ENCODE measurements at places on chromosomes 2 and 18.

DNA sequence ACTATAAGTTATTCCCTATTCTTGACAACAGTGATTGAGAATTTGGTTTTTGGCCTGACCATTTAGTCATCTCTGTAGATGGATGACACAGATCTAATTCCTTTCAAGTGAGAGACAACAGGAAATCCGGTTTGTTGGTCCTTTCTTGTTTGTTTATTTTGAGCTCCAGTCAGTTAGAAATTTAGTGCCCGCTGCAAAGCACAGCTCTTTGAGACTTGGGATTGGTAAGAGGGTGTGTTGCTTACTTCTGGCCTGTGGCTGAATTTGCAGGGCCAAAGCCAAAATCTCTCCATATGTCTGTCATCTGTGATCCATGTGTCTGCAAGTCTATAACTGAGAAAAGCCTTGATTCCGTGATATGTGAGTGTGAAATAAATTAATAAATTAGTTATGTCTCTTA is 74.3 kb downstream of the BIN1 start:
- no peak for DNase-seq

- no peak for DNase-seq
These were observed 94.2 kb upstream of the FZD7 start for GRCh38 chr2:201939453-201939941.

GRCh38 chr2:30439879-30440278 is 7.2 kb upstream of the LCLAT1 start:
- DNase-seq: peak; percentile 46

DNA sequence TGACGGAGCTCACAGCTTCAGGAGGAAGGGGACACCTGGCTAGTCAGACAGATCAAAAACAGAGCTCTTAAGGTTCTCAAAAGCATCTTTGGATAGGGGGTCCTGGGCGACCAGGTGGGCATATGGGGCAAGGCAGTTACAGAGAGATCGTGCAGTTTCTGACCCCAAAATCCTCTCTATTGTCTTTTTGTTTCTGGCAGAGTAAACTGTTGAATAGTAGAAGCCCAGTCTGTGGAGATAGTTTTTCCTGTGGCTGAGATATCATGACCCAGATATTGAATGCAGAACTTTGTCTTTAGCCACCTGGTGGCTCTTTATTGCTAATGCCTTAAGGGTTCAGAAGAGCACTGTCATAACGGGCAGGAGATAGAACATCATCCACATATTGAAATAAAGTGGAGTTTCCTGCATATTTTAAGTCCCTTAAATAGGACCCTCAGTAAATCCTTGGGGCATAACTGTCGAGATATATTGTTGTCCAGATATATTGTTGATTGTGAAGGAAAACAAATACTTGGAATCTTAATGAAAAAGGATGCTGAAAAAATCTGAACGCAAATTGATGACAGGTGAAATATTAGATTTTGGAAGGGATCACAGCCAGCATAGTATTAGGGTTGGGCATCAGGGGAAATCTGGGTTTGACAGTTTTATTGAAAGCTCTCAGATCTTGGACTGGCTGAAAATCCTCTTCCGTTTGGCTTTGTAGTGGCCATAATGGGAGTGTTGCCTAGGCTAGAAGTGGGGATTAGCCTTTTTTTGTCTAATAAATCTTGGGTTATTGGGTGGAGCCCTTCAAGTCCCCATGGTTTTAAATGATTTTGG is 14.1 kb upstream of the ZDBF2 start:
- DNase-seq: no peak

DNA sequence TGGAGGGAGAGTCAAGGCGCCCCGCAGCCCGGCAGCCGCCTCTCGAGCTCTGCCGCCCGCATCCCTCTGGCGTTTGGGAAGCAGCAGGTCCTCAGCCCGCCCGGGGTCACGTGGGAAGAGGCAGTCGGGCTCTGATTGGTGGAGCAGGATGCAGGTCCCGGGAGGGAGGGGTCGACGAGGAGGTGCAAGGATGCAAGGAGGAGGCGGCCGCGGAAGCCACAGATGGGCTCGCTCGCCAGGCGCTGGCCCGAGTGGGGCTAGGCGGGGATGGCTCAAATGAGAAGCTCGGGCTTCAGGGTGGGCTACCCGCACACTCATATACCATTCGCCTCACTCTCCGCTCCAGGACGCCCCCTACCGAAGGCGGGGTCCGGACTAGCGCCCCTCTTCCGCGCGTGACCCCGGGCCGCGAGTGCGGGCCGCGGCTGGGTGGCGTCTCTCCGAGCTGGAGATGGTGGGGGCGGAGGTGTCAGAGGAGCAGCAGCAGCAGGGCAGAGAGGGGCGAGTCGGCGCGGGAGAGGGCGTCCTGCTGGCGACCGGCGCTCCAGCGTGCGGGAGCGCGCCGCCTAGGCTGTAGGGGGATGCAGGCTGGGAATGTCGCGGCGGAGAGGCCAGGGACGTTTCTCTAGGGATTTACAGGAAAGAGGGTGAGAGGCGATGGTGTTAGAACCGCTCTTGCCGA is at the start of gene TMEFF2:
TMEFF2 (minus strand) TSS at position 68 of the 682 bp plus-strand sequence. CDS start 409 bp downstream, outside the sequence.
- DNase-seq: peak; percentile 31

DNA sequence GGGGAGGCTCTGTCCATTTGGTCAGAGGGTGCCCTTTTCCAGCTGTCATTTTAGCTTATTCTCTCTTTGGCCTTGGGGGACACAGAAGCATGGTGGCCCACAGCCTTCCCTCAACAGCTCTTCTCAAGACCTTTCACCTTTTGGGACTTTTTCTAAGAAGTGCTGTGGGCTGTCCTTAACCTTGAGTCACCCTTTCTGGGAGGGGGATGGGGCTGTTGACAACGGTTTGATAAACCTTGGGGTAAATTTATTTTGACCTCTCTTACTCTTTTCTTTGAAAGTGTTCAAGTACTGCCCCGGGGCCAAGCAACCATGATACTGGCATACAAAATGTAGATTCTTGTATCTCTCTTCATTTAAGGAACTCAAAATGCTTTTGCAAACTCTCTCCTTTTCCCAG is 13.7 kb downstream of the IGFBP5 start:
- no peak for DNase-seq

GRCh38 chr2:105870858-105871257 is 126.1 kb downstream of the NCK2 start:
- DNase-seq: no peak

GRCh38 chr2:37555457-37555856 is 116.0 kb downstream of the CDC42EP3 start:
- DNase-seq: peak; percentile 40

GRCh38 chr18:3458378-3458777 is 8.4 kb downstream of the TGIF1 start:
- peak; percentile 36 for DNase-seq

DNA sequence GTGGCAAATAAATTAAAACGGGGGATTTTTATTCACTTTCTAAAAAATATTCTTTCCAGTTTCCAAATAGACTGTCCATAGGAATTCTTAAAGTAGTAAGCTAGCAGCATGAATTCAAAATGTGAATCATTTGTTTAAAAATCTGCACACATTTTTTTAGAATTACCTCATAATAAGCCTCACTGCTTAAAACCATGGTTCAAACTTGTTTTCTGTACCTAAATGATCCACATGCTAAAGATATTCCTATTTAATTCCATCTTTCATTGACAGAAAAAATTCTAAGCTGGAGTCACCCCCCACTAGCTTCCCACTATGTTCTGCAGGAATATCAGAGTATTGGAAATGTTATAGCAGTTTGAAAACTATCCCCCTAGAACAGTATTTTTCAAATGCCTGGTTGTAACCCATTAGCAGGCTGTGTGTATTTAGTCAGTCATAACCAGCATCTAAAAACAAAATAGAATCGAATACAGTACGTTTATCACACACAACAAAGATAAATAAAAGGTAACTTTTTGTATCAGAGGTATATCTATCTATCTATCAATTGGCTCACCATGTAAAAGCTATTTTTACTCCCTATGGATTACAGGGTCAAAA is 11.2 kb upstream of the IKZF2 start:
- DNase-seq: no peak

- no peak for DNase-seq
These were observed 37.7 kb downstream of the BCL11A start for GRCh38 chr2:60515721-60516226.

GRCh38 chr2:169039702-169040101 is 8.6 kb upstream of the ABCB11 start:
- DNase-seq: no peak

GRCh38 chr2:12340164-12340563 is 376.6 kb upstream of the TRIB2 start:
- DNase-seq: no peak

- no peak for DNase-seq
These were observed 26.1 kb upstream of the ACVR2A start for GRCh38 chr2:147818741-147819140.

DNA sequence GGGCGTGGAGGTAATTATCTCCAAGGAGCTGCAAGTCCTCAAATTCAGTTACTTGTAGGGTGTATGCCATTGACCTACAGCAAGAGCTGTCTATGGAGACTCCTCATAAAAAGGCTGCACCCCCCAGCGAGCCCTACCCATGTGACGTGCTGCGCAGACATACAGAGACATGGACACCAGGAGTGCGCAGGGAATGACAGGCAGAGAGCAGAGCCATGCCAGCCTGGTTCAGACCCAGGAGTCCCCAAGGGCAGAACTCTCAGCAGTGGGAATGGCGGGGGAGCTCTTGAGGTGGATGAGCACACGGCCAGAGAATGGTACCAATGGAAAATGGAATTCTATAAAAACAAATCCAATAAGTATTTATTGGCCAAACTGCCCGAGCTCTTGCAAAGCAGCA is 310.1 kb downstream of the MYCN start:
- no peak for DNase-seq

DNA sequence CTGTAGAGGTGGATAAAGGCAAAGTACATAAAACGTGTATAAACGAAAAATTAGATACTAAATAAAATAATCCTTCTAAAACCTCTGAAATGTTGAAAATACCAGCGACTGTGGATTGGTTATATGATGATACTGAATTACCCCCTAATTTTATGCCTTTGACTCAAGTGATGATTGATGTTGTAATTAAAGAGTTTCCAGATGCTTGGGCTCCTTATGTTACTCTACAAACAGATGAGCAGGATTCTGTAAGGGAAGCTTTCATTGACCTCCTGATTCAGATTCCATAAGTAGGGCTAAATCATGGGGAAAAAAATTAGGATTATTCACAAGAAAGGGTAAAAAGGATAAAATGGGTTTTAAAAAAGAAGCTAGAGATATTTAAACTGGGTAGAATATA is 418.2 kb upstream of the SLC39A10 start:
- DNase-seq: no peak

- no peak for DNase-seq
These were observed 213.4 kb downstream of the TMEM163 start for GRCh38 chr2:134505446-134505845.

DNA sequence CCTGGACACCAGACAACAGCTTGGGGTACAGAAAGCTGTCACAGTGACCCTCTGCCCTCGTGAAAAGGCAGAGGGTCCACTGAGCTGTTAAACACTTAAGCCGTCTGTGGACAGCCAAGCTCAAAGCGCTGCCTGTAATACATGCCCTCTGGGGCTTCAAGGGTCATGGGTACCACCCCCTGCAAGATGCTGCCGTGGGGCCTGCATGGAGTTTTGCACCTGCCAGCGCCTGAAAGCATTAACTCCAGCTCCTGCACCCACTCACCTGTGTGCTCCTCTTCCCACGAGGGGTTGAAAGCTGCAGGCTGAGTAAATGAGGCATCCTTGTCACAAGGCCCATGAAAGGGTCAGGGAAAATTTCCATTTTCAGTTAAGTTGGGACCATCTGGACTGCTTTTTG is 70.6 kb upstream of the PHLPP1 start:
- no peak for DNase-seq

DNA sequence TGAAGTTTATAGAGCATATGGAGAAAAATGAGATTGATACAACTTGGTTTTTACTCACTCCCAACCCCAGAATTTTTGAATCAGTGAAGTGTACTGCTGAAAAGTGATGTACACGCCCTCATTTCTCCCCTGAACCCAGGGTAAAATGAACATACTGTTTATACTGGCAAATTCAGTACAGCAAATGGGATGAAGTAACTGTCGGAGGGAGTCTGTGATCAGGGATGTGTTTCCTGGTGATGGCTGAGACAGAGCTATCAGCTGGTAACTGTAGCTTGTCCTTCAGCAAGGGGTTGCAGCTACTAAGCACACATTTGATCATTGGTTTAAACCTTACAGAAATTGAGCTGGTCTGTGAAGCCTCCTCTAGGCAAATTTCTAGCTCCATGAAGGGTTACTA is 191.6 kb downstream of the PTPRM start:
- DNase-seq: no peak

DNA sequence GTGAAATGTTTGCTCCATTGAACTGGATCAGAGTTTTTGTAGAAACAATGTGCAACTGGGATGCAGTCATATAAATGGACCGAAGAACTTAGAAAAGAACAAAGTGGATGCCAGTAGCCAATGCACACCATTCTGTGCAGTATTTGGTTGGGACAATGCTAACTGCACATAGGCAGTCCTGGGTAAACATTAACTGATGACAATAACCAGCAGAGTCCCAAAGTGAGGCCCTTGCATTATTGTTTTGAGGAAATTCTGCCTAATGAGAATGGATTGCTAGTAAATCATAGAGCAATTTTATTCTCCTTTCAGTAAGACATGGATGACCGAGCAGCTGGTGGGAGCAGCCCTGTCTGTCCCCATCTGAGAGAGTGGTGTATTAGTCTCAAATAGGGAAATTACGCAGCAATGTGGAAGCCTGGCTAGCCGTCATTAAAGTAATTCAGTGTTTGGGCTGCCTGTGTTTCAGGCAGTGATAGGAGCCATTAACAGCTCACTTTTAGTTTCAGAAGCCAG is 94.9 kb downstream of the KCTD1 start:
- DNase-seq: no peak

- no peak for DNase-seq
These were observed 465.2 kb downstream of the ERBB4 start for GRCh38 chr2:212073360-212073759.

DNA sequence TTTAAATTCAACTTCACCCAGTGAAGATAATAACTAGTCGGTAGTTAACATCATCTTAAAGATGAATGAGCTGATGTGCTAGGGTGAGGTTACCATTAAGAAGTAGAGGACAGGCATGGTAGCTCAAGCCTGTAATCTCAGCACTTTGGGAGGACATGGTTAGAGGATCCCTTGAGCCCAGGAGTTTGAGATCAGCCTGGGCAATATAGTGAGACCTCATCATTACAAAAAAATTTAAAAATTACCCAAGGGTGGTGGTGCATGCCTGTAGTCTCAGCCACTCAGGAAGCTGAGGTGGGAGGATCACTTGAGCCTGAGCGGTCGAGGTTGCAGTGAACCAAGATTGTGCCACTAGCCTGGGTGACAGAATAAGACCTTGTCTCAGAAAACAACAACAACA is 4.7 kb downstream of the GALNT5 start:
- DNase-seq: no peak

GRCh38 chr18:78090584-78090983 is 840.9 kb downstream of the GALR1 start:
- DNase-seq: no peak

Data from CD4-positive, alpha-beta T cell treated with Interleukin-6 at 100 ng/mL for 8 hours (primary cell).